ENCODE measurements at places on chromosomes 12 and 14.
A peak's percentile ranks its signal among the peaks of the same experiment; 100 is the strongest.

DNA sequence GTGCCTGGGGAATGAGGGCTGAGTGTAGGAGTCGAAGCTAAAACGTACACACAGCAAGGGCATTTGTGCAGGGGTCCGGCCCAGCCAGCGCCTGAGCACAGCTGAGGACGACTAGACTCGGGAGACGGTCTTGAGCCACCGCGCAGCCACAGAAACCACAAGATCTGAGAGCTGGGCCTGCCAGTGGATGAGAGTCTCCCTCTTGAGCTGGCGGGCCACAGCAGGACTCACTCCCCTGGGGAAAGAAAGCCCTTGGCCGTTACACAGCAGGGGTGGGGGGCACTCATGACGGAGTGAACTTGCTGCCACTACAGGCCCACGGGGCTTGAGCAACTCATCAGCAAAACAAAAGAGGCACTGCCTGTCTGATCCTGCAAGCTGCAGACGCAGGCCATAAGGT, 23.0 kb downstream of the STX2 start:
- DNase-seq: no peak

- no peak for DNase-seq
Observed at GRCh38 chr12:95480230-95480629, 6.3 kb downstream of the METAP2 start.

DNA sequence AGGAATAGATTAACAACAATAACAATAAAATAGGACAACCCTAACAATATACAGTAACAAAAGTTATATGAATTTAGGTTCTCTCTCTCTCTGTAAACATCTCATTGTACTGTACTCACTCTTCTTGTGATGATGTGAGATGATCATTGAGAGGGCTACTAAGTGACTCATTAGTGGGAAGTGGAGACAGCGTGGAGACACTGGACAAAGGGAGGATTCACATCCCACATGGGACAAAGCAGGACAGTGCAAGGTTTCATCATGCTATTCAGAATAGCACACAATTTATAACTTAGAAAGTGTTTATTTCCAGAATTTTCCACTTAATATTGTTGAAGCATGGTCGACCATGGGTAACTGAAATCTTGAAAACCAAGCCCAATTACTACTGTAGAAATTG, 26.0 kb upstream of the SPATA7 start:
- no peak for DNase-seq

DNA sequence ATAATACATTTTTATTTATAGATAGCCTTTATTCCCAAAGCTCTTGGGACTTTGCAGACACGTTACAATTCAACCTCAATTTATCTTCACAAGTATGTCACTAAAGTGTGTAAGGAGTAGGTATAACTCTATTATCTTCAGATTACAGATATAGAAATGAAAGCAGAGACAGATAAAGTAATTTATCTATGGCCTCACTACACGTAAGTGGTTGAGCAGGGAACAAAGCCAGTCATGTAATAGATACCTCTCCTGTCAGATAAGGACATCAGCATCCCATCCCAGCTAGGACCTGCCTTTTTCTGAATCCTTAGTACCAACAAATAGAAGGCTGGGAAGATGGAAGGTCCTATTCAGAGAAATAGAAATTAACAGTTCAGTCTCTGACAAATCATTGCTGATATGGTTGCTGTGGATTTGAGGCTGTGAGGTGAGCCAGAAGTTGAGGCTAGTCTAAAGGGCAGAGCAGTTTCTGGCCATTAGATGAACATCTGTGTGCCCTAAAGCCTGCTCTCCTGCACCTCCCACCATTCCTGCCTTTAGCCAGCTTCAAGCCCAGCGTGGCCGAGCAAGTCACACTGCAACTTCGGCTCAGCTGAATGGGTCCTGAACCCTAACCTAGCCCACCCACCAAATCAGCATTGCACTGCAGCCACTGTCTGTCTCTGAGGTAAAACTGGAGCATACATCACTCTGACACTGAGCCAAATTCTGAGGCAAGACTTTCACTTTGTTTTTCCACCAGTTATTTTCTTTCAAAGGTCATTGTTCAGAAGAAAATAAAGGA, 71.1 kb upstream of the PLEKHA5 start:
- no peak for DNase-seq

DNA sequence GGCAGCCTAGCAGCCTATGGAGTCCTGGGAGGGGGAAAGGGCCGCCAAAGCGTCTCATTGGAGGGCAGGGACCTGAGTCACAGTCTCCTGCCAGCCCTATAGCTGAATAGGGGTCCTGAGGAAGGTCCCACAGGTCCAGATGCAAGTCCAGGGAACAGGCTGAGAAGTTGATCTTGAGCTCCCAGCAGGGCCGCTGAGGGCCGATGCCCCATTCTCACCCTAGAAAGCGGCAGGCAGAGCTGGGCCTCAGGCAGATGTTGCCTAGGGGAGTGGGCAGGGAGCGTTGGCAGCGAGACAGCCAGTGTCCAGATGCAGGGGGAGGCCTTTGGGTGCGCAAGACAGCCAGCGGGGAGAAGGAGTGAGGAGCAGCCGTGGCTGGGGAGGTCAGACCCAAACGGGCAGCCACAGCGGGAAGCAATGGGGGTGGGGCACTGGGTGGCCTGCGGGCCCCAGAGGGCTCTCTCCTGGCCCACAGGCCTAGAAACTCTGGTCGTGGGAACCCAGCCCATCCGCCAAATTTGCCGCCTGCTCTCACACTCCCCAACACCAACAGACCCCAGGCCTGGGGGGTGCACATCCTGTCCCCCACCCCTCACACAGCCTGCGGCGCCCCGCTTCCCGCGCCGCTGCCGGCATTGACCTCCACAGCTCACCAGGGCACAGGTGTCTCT, 1.1 kb downstream of the HDAC7 start:
- peak; percentile 45 for DNase-seq

- DNase-seq: no peak
Observed at GRCh38 chr12:113842699-113843098, 123.4 kb downstream of the RBM19 start.

- no peak for DNase-seq
Observed at GRCh38 chr14:36214476-36215216, 38.1 kb upstream of the PTCSC3 start.

- DNase-seq: peak; percentile 0
Observed at GRCh38 chr12:28998662-28999120, 150.4 kb upstream of the FAR2 start.

GRCh38 chr14:22113401-22113800, 439.8 kb upstream of the OR4E1 start:
- no peak for DNase-seq

DNA sequence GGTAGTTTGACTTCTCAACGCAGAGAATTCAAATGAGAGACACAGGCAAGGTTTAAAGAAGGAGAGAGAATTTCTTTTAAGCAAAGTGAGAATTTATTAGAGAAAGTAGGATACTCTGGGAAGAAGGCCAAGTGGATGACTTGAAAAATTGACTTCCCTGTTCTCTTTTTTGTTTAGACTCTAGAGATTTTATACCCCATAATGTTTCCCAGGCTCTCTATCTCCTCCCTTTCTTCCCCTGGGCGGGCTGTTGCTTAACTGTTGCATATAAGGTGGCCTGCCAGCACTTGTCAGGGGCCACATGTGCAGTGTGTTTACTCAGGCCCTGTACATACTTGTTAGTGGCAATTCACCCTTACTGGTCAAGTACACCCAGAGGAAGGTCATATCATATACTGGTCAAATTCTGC, 403.7 kb downstream of the SLC6A15 start:
- DNase-seq: peak; percentile 1

DNA sequence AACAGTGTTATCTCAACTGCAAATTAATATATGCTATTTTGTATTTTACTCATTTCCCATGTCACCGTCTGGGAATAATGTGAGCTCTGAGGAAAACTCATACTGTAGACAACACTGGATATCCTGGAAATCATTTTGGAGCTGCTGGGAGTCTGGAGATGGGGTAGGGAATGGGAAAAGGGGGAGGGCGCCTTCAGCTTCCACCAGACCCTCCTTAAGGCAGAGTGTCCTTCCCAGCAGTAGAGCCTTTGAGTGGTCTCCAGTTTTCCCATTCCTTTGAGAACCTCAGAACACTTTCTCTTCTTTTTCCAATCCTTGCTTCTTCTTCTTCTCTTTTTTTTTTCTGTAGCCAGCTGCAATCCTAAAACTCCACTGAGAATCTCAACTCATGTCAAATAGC, 5.4 kb upstream of the LRIG3 start:
- DNase-seq: no peak

DNA sequence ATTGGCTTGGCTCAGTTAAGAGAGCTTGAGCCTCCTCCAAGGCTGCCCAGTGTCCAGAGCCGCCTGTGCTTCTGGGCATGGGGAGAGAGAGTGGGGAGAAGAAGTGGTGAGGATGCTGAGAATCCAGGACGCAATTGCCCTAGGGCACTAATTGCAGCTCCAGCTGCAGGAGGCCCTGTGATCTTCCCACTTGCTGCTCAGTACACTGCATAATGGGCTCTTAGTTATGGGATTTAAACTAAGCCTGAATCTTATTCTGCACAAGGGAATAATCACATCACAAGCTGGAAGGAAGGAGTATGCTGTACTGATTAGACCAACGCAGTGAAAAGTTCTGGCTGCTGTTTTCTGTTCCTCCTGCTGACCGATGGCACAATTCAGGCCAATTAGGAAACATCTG, 101.0 kb upstream of the PRMT8 start:
- no peak for DNase-seq

DNA sequence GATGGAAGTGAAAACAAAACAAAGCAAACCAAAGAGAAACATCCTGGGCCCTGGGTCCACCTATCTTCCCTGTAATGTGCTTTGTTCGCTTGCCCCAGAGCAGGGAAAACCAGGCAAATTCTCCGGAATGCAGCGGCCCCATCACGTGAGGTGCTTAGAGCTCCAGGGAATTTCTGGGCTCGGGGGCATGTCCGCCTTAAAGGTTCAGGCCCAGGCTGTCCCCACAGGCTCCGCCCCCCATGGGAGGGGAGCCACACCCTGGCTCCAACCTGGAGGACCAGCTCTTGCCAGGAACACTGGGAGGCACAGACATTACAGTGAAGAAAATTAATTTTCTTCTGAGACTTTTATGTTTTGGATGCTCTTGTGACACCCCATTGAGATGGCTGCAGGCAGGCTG, 69.9 kb downstream of the RBM19 start:
- no peak for DNase-seq

GRCh38 chr12:112488257-112488876, 69.6 kb downstream of the PTPN11 start:
- no peak for DNase-seq

- peak; percentile 24 for DNase-seq
Observed at GRCh38 chr12:79023261-79023660, 158.7 kb downstream of the SYT1 start.

DNA sequence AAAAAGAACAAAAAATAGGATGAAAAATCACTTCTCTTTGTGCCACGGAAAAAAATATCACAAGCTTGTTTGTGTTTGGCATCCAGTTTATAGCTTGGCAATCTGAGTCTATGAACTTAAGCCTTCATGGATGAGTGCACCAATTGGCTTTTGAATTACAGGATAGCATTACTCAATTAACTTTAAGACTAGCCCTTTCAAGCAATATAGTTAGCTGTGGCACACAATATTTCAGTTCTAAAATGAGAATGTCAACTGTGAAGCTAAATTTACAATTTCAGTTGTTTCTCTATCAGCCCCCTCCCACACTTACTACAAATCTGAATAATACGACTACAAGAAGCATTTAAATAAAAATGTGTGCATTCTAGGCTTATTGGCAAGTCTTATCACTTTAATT, 8.3 kb downstream of the RERG start:
- DNase-seq: no peak

GRCh38 chr14:101851736-101852405, 90.4 kb downstream of the PPP2R5C start:
- no peak for DNase-seq

GRCh38 chr14:93201155-93201704, 5.6 kb downstream of the GON7 start:
- no peak for DNase-seq

GRCh38 chr12:24539646-24540045, 409.3 kb downstream of the BCAT1 start:
- no peak for DNase-seq

DNA sequence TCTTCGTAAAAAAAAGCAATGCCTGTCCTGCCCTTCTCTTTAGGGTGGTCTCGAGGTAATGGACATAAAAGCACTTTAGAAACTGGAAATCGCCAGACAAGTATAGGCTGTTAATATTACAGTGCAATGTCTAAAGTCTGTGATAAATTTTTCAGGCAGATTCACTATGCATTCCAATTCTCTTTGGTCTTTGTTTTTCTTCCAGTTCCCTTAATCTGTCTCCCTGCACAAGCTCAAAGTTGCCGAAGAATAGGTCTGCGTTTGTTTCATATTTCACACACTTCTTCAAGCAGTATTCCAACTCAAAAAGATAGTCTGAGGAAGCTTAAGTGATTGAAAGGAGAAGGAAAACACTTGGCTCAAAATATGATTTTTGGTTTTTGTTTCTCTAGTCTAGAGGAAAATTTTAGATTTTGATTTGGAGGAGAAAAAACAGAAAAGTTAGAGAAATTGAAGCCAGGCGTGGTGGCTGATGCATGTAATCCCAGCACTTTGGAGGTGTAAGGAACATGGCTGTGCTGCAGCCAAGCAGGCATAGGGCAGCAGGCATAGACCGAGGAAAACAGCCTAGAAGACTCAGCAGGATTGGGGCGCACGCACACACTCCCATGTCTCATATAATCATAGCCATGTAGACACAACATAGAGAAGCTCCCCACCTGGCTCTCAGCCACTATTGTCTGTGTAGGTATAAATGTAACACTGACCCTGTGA, 96.2 kb upstream of the TMPO start:
- DNase-seq: no peak

GRCh38 chr12:46187023-46187422, 81.8 kb downstream of the SLC38A1 start:
- DNase-seq: peak; percentile 94

DNA sequence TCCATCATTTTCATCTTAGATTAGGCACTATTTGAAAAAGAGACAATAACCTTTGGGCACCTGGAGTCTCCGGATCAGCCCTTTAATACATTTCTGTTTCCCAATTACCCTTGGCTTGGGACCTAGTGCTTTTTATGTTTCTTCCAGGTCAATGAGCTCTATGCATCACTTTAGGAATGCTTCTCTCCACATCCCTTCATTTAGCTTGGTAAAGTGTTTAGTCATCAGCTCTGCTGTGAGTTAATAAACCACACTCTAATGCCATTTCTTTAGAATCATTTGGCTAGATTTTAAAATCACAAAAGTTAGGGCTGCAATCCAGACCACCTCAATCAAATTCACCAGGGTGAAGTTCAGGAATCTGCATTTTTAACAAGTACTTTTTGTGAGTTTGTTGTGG, 41.7 kb downstream of the RASSF9 start:
- no peak for DNase-seq

GRCh38 chr12:102197789-102198188, at the start of gene PMCH:
TSS of gene PMCH (minus strand) at chr12:102197833. CDS start at chr12:102197770, 63 bp downstream.
- peak; percentile 78 for DNase-seq

- DNase-seq: no peak
Observed at GRCh38 chr14:28763751-28764256, 2.8 kb upstream of the FOXG1 start.

- DNase-seq: no peak
Observed at GRCh38 chr14:90255871-90256270, 482 bp upstream of the PSMC1 start.

GRCh38 chr12:131056626-131057025, 102.9 kb downstream of the ADGRD1 start:
- no peak for DNase-seq

- DNase-seq: no peak
Observed at GRCh38 chr14:105855893-105856675, 329.7 kb downstream of the TMEM121 start.
